ENCODE measurements at places on chromosomes 7 and 10.

DNA sequence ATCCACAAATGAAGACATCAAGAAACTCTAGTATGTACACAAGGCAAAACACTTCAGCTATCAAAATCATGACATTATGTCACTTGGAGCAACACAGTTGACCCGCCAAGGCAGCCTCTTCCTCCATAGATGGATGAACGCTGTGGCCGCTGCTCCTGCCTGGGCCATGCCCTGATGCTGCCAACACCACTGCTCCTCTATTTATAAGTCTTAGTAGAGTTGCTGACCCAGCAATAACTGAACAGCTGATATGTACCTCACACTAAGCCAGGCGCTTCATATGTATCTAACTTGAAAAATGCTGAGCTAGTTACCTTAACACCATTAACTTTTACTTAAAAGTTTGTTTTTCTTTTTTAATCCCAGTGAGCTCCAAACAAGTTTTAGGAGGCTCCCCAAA is 131.9 kb downstream of the LYZL1 start:
- DNase-seq: no peak

- DNase-seq: no peak
Measured at GRCh38 chr7:131425992-131426391, 98.3 kb downstream of the MKLN1 start.

GRCh38 chr10:51405580-51406351 is 293.6 kb downstream of the CSTF2T start:
- no peak for DNase-seq

DNA sequence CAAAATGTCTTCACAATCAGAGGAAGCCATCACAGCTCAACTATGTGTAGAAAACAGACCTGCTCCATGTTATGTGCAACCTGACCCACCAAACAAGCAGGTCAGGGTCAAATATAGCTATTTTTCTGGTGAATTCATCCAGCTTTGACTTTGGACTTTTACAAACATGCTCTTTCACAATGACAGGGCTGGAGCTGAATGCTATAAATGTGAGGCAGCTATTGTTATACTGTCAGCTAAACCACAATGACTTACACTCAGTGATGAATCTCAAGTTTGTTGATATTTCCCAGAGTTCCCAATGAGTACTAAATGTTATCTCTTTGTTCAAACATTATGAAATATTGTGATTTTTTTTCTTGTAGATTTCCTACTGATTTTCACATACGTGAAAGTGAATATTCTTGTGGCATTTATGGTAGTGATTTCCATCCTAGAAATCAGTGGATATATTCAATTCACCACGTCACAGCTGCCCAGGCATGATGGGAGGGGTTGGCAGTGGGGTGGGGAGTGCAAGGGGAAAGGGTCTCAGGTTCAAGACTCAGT is 2.5 kb upstream of the ITIH2 start:
- no peak for DNase-seq

DNA sequence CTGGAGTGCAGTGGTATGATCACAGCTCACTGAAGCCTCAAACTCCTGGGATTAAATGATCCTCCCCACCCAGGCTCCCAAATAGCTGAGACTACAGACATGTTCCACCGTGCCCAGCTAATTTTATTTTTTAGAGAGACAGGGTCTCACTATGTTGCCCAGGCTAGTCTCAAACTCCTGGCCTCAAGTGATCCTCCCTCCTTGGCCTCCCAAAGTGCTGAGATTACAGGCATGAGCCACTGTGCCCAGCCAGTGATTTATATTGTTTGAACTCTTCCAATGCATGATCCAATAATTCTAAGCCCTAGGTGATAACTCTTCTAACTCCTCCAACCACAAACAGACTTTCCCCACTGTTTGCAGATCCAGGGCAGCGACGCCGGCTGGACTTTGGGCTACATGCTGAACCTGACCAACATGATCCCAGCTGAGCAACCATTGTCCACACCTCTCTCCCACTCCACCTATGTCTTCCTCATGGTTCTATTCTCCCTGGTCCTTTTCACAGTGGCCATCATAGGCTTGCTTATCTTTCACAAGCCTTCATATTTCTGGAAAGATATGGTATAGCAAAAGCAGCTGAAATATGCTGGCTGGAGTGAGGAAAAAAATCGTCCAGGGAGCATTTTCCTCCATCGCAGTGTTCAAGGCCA is 41.8 kb upstream of the CC2D2B start:
- no peak for DNase-seq

All from activated naive CD4-positive, alpha-beta T cell (primary cell).